ENCODE measurements at places on chromosomes 5 and 9. TPM values are rescaled to one million over a fixed set of nuclear protein-coding genes. Genes with fewer than 3 reads are reported as not detected.

Gene HEMGN
- 0.08 TPM for total RNA-seq

Gene TEX48
- not detected for total RNA-seq

Gene STKLD1
- total RNA-seq: 7.0 TPM

Gene MAST4
- 49.0 TPM for total RNA-seq

Gene MEIKIN
- total RNA-seq: not detected

Gene OR1L6
- total RNA-seq: not detected

Gene ACOT12
- 1.1 TPM for total RNA-seq

Gene CCDC152
- 0.07 TPM for total RNA-seq

Gene NUDT12
- total RNA-seq: 11.9 TPM

Gene PCDH12
- 0.42 TPM for total RNA-seq

Gene TTC16
- total RNA-seq: not detected

Gene SLC36A3
- total RNA-seq: not detected

Gene LCP2
- 4.6 TPM for total RNA-seq

Gene RHOBTB3
- total RNA-seq: 20.9 TPM

Gene SPATA31C2
- total RNA-seq: not detected

Gene BTNL8
- total RNA-seq: 0.26 TPM

Gene CAMK2A
- not detected for total RNA-seq

Gene SOHLH1
- total RNA-seq: 0.71 TPM

Gene ST8SIA4
- 1.1 TPM for total RNA-seq

Gene ARHGEF39
- total RNA-seq: 7.6 TPM

Gene BHMT2
- total RNA-seq: 1.3 TPM

Gene LCN12
- not detected for total RNA-seq

Gene AIF1L
- total RNA-seq: 21.2 TPM

Gene PRRX2
- 24.1 TPM for total RNA-seq

Gene CCL28
- 11.9 TPM for total RNA-seq

Gene GRM6
- total RNA-seq: not detected

Gene CTXN3
- not detected for total RNA-seq

Gene CNTNAP3
- total RNA-seq: 15.7 TPM

Gene HAVCR1
- total RNA-seq: not detected

Gene SPACA9
- total RNA-seq: 14.7 TPM

Gene MAPKAP1
- total RNA-seq: 61.4 TPM

Gene CCDC112
- 5.7 TPM for total RNA-seq

Gene PCDHA4
- total RNA-seq: 0.23 TPM

Gene TTC23L
- 1.5 TPM for total RNA-seq

Gene CD14
- 20.9 TPM for total RNA-seq

Gene EXOC3
- 55.2 TPM for total RNA-seq

Gene TAF11L5
- total RNA-seq: not detected
